ENCODE measurements at places on chromosomes 16 and 17.

DNA sequence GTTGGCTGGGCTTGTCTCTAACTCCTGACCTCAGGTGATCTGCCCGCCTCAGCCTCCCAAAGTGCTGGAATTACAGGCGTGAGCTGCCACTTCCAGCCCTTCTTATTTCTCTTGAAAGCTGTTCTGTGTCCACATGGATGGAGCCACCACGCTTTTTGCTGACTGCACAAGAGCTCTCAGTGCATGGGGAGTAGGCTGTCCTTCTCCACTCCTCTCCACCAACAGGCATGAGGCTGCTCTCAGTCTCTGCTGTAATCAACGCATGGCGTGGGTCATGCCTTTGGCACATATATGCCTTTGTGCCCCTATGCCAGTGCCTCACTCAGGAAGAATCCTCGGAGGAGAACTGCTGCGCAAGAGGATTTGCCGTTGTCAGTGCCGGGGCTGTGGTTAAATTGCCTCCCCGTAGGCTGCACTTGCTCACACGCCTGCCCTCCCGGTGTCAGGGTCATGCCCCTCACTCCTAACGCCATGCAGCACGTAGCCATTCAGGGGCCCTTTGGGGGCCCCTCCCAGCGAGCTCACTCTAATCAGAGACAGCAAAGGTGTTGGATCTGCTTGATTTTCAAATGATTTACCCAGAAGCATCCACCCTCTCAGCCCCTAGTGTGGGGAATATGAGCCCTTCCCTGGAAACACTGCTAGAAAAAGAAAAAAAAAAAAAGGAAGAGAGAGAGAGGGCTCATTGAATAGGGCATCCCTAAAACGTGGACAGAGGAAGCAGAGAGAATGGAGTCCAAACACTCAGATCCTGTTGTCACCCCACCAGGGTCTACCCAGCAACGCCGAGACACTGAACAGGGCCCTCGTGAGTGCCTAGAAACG is 47.5 kb upstream of the ZCCHC14 start:
- no peak for DNase-seq

DNA sequence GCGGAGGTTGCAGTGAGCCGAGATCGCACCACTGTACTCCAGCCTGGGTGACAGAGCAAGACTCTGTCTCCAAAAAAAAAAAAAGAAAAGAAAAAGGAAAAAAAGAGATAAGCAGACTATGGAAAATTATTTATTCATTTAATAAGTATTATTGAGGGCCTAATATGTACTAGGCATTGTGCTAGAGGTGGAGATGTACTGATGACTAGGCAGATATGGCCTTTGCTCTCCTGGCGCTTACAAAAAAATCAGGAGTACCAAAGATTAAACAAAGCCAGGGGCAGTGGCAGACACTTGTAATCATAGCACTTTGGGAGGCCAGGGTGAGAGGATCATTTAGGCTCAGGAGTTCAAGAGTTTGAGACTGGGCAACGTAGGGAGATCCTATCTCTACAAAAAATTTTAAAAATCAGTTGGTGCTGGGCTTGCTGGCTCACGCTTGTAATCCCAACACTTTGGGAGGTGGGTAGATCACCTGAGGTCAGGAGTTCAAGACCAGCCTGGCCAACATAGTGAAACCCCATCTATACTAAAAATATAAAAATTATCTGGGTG is 10.4 kb upstream of the TNRC6A start:
- DNase-seq: no peak

DNA sequence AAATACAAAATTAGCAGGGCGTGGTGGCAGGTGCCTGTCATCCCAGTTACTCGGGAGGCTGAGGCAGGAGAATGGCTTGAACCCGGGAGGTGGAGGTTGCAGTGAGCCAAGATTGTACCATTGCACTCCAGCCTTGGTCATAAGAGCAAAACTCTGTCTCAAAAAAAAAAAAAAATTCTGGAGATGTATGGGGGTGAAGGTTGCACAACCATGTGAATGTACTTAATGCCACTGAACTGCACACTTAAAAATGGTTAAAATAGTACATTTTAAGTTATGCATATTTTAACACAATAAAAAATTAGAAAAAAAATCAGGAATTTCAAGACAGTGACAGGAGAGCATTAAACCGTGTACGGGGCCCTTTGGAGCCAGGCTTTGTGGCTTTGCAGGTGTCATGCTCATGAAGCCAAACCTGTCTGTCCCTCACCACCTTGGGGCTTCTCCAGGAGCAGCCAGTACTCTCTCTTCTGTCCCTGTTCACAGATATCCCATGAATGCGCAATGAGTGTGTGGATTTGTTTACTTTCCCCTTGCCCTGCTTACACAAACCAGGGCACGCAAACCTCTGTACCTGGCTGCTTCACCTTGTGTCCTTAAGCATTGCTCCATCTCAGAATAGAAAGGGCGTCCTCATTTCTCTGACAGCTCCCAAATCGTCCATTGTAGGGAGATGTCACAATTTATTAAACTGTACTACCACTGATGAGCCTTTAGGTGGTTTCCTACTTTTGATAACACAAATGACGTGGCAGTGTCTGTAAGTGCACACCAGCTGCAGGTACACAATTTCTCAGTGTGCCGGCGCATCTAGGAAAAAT is 58.2 kb upstream of the CBX4 start:
- DNase-seq: no peak

DNA sequence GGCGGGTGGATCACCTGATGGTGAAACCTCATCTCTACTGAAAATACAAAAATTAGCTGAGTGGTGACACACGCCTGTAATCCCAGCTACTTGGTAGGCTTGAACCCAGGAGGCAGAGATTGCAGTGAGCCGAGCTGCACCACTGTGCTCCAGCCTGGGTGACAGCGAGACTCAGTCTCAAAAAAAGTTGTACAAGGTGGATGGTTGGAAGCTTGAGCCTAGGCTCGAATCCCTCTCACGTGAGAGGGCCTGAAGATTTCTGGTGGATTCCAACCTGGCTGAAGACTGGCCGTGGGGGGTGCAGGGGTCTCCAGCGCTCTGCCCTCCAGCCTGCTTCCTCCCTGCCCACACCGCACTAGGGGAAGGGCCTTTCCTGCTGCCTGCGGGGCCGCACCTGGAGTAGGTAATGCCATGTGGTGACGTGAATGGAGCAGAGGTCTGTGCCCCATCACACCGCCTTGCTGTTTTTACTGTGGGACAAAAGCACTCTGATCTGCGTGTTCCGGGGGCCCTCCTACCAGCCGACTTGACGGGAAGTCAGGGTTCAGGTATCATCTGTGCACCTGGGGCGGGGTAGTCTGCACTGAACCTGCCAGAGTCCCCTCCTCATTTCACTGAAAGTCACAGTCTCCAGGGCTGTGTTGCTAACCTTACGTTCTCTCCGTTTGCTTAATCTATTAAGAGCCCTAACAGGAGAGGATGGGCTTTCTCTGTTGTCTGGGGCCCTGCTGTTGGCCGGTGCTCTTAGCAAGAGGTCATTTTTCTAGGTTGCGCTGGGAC is 4.2 kb downstream of the RPL13 start:
- no peak for DNase-seq

DNA sequence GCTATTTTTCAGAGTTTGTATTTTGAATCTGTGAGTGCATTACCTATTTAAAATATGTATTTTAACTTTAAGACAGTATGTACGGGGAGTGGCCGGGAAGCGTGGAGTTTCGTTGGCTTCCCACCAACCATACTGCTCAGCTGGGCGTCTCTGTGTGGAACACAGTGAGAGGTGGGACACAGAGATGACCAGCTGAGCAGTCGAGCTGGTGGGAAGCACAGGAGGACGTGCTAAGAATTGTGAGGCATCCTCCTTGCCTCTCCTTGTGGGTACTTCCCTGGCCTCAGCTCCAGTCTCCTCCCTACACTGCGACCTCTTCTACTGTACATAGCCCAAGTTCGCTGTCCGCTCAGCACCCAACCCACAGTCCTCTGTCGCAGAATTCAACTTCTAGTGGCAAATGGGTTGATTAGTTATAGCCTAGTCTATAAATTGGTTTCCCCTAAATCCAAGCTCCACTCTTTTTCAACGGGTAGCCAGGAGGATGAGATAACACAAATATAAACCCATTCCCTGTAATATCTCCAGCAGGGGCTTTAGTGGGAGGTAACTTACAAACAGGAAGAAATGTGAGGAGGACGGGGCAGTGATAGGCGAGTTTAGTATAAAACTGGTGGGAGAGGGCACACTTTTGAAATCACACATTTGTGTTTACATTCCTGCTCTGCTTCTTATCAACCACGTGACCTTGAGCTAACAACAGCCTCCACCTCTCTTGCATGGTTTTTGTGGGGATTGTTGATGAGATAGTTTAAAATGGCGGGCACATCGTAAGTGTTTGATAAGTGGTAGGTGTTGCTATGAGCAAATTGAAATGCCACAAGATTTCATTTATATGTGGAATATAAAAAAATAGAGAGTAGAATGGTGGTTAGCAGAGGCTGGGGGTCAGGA is 211.9 kb upstream of the HS3ST3A1 start:
- DNase-seq: no peak

DNA sequence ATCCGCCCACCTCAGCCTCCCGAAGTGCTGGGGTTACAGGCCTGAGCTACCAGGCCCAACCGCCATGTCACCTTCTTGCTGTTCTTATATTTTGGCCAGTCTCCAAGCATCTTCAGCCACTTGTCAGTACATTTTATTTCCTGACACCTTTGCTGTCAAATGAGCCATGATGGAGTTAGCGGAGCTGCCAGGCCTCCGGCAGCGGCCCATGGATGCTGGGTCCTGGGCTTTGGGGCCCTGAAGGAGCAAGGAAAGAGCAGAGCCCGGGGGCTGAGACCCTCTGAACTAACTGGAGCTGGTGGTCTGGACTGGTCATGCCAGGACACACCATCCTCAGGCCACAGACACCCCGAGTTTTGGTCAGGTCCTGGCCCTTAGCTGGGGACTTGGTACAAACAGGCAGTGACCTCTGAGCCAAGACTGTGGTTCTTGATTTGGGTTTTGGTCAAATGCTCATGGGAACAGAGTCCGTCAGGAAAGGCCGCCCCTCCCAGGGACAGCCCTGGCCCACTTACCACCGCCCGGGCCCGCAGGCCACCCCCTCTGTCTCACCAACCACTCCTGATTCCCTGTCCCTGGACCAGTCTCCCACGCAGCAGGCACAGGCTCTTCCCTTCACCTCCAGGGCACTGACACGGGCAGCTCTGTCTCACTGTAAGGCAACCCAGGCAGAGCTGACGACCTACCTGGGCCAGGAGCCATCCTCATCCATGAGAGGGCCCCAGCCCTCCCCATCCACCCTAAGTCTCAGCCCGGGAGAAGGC is 42.0 kb downstream of the TNFRSF13B start:
- DNase-seq: no peak

DNA sequence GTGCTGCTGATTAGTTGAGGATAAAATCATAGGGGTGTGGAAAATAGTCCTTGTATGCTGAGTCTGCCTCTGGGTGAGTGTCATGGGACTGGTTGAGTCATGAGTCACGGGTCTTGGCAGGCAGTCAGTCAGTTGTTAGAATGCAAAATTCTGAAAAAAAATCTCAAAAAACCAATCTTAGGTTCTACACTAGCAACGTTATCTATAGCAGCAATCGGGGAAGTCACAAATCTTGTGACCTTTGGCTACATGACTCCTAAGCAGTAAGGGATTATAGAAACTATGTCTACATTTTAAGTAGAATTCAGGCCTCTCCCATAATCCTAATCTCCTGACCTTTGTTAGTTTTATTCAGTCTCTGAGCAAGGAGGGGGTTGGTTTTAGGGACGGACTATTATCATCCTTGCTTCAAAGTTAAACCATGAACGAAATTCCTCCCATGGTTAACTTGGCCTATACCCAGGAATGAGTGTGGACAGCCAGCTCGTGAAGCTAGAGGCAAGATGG is 18.0 kb upstream of the PMFBP1 start:
- no peak for DNase-seq

- no peak for DNase-seq
These were observed 31.3 kb downstream of the ARSG start for GRCh38 chr17:68322630-68323029.

- no peak for DNase-seq
These were observed 339.1 kb upstream of the RBFOX1 start for GRCh38 chr16:6993544-6993943.

DNA sequence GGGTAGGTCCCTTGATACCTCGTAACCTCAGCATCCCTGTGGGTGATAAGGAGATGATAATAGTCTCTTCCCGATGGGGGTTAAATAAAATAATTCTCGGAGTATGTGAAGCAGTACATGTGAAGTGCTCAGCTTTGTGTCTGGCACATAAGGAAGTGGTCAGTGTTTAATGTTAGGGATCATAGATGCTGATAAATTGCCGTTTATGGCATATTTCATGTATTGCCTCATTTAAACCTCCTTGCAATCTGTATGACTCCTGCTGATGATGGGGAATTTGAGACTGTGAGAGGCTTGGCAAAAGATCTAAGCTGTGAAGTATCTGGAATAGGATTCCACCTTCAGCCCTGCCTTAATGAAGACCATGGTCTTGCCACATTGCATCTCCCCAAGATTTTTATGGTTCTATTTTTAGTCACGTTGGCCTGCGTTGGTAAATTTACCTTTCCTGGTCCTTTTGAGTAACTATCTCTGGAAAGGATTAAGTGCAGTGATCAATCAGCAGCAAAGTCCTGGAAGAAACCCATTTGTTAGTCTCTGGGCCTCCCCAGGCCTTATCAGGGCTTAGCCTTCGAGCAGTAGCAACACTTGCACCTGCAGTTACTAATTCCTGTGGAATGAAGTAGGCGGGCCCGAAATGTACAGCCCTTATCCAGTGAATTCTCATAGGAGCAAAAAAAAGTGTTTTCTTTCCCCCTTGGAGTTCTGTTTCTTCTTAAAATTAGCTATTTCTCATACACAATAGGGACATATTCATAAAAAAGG is 144.9 kb downstream of the WWOX start:
- no peak for DNase-seq

DNA sequence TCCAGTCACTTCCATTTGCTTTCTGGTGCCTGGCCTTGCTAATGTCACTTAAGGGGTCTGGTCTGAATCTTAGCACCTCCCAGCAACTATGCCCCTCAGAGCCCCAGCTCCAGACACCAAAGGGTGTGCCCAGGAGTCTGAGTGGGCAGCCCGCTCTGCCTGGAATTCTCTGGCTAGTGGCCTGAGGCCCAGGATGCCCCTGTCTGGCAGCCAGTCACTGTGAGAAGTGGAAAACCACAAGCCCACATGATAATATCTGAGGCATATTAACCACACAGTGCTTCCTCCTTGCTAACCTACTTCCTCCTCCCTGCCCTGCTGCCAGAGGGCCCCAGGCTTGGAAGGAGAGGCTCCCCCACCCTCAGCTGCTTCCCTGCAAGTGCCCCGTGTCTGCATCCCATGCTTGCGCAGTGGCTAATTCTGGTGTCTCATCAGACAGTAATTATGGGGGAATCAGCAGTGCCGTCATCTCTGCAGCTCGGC is 14.0 kb downstream of the SRCIN1 start:
- DNase-seq: no peak

DNA sequence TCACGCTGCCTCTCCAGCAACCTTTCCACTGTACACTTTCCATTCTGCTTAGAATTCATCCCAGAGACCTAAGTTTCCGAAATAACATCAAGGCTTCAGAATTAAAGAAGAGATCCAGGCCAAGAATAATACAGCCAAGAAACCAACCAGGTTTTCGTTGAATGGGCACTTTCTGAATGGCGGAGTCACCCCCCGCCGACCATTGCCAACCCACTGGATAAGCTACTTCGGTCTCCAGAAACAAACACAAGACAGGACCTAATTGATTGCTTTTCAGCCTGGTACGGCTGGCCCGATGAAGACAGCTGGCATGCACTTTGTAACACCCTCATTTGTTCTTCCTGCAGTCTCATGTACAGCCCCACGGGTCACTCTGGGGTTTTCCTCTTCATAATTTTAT is 308.1 kb upstream of the ZFHX3 start:
- DNase-seq: no peak
